ENCODE measurements at places on chromosomes 13 and 19.
A peak's percentile ranks its signal among the peaks of the same experiment; 100 is the strongest.

DNA sequence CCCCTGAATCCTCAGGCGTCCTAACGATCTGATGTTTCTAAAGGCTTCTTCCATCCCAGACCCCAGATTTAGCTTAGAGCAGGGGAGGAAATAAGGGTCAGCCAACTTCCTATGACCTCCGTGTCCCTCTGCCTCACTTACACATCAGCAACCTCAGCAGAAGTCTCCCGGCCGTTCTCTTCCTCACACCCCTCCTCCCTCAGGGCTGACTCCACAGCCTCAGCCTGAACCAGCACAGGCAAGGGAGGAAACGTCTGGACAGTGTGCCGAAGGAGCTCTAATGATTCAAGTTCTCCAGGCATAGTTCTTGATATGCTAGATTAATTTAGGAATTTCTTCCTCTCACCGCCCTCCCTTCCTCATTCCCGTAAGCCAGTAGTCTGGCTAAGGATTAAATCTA lies 121.4 kb downstream of the NUFIP1 start:
- no peak for DNase-seq

DNA sequence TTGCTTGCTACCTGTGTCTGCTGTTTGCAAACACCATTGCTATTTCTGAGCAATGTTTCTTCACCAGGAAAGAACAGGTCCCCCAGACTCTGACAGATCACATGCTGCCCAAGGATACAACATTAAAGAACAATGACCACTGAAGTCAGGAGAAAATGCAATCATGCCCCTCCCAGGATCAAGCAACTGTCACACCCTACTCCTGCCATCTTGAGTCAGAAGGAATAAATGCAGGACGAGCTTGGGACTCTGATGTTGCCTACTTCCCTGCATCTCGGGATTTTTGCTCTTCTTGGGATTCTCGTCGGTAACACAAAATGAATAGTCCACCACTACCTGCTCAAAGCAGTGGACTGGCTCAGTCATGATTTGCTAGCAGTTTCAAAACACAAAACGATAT lies 490.6 kb downstream of the COG6 start:
- DNase-seq: no peak

DNA sequence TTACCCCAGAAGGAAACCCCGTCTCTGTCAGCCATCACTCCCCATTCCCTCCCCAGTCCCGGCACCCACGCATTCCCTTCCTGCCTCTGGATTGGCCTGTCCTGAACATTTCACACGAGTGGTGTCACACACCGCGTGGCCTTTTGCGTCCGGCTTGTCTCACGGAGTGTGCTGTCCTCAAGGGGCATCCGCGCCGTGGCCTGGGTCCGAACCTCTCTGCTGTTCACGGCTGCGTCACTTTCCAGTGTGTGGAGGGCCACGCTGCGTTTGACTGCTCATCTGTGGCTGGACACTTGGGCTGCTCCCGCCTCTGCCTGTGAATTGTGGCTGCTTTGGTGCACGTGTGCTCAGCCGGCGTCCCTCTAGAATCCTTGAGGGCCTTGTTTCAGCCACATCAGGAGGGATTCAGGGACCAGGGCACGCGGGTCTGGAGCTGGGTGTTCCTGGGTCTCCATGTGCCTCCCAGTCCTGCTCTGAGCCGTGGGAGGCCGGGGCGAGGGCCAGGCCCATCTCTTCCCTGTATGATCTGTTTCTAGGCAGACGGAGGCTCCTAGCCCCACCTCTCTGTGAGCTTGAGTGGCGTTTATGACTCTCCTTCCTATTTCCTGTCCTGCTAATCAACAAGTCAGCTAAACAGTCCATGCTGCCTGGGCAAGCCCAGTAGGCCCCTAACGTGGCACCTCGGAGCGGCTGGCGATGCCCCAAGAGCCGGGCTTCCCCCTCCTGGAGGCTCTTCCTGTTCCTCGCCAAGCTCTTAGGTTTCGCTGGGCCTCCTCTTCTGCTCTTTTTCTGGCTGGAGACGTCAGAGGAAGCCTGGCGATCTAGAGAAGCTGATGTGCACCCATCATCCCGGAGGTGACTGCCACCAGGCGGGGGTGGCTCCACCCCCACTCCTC lies 8.1 kb downstream of the STK11 start:
- no peak for DNase-seq

GRCh38 chr13:46860722-46861121 lies 36.1 kb downstream of the HTR2A start:
- DNase-seq: no peak

GRCh38 chr13:110348309-110349105 lies 41.4 kb downstream of the COL4A2 start:
- DNase-seq: no peak

DNA sequence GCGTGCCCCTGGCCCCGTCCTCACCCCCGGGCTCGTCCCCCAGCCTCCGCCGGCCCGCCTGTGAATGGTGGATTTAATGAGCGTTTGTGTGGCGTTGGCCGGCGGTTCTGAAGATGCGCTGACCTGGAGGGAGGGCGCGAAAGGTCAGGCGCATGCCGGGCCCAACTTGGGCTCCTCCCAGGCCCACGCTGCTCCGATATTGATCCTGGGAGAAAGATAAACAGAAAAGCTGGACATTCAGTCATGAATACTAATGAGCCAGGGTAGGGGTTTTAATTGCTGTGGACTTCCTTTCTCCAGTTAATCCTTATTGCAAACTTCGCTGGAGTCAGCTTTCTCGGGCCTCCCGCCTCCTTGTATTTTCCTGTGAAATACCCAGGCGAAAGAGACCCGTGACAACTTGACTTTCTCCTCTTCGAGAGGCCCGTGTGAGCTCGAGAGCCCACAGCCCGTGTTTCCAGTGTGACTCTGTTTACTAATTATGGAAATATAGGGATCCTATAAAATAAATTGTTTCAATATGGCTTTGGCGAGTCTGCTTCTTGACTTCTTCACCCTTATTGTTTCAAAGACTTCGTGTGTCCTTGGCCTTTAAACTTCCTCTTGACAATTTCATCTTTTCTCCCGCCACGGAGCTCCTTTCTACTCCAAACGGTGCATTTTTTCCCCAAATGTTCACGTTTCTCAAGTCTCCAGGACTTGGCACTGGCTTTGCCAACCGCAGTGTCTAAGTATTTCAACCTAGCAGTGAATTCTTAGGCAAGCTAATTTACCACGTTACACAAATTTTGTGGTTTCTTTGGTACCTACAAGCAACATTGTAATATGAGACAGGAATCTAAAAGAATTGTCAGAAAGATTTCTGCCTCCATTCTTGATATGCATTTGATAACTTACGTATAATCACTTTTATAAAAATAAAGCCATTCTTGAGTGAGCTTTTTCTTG lies 10.5 kb downstream of the ZIC2 start:
- DNase-seq: no peak

DNA sequence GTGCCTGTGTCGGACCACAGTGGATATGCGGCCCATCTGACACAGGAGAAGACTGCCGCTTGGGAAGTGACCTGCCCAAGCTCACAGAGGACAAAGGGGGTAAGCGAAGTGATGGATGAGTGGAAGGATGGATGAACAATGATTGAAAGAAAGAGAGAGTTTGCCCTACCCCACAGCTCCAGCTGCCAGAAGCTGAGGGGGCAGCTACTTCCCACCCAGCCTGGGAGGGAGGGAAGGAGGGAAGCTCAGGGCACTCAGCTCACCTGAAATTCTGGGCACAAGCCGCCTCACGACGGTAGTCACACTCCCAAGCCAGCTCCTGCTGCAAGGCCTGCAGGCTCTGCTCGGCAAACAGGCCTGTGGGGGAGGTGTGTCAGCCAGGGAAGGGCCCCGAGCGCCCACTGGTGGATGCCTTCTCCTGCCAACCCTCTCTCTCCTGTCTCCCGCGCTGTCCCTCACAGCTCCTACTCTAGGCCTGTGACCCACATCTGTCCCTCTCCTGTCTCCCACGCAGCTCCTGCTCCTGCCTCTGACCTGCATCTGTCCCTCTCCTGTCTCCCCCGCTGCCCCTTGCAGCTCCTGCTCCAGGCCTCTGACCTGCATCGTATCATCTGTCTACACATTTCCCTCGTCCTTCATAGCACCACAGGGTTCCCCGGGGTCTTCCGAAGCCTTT lies 12.0 kb upstream of the NUMBL start:
- peak; percentile 80 for DNase-seq

- DNase-seq: no peak
Measured at GRCh38 chr13:110760611-110761010, 47.1 kb downstream of the ING1 start.

- no peak for DNase-seq
Measured at GRCh38 chr13:41650706-41651105, 193.4 kb downstream of the RGCC start.

DNA sequence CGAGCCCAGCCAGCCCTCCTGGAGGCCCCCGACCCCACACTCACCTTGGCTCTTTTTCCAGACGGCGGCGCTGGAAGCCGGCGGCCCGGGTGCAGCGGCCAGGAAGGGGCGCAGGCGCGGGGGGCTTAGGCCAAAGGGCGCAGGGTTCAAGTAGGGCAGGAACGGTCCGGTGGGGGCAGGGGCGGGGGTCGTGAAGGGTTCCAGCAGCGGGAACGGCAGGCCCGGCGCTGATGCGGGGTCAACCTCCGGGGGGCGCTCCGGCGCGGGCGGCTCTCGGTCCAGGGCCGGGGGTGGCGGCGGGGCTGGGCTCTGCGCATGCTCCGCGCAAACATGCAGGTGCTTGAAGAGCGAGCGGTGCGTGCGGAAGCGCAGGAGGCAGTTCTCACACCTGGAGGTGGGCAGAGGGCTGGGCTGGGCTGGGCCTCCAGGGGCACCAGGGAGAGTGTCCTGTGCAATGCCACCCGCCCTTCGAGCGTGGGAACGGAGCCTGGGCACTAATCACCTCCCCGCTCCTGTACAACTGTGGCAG lies 2.3 kb downstream of the ZNF414 start:
- no peak for DNase-seq
